ENCODE measurements at places on chromosomes 12 and 14.

- DNase-seq: no peak
Observed at GRCh38 chr14:21033133-21033698, 1.4 kb downstream of the RNASE13 start.

- no peak for DNase-seq
Observed at GRCh38 chr14:64584190-64584589, 34.4 kb downstream of the PPP1R36 start.

DNA sequence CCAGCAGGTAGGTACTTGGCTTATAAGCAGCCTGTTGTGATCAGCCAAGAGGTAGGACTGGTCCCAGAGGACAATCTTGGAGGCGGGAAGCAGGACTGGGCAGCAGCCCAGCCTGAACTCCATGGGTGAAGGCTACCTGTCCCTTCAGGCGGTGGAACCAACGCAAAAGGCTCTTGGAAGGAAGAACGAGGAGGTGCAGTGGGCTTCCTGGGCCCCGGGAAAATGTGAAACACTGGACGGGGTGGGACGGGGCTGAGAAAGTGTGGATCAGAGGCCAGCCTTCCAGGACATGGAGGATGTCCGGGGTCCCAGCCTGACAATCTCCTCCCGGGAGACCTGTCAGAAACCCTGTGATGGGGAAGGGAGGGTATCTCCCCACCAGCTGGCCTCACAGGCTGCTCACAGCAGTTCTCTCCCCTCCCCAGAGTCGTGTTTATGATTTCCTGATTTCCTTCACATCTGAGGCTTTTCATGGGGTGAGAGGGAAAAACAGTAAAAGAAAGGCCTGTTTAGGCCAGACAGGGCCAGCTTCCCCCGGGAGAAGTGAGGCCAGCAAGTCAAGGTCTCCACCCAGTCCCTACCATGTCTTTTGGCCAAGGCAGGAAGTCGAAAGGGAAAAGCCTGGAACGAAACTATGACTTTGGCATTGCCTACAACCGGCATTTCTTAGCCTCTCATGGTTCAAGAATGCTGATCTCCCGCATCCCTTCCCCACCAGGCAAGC lies 11.3 kb downstream of the CMKLR1 start:
- no peak for DNase-seq

- no peak for DNase-seq
Observed at GRCh38 chr12:64687816-64688215, 71.4 kb downstream of the GNS start.

DNA sequence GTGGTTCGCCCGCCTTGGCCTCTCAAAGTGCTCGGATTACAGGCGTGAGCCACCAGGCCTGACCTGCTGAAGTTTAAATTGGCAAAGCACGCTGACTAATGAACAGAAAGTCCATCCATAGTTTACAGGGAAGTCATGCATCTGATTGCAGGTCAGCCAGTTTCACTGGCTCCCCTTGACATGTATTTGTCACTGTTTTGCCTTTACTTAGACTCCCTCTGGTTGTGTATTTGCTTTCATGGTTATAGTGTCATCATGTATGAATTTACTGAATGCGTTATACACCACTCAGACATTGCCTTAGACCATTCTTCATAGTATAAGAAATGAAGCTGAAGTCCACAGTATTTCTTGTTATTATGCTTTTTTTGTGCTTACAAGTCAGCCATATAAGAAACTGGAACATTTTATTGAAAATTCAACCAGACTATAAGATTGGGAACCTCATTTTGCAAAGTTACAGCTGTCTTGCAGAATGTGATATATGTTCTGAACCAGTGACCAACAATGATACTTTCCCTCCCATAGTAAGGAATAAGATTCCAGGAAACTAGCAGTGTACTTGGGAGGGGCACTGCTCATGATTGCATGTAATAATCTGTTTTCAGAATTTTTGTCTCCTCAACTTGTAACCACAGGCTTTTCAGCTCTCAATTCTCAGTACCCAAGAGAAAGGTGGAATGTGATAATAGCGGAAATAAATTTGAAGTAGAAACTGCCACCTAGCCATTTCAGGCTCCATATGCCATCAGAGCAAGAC lies 51.9 kb upstream of the ATF7IP start:
- DNase-seq: no peak

- no peak for DNase-seq
Observed at GRCh38 chr12:29795715-29796114, 12.0 kb upstream of the TMTC1 start.

GRCh38 chr12:12660201-12660600 lies 35.8 kb downstream of the GPR19 start:
- no peak for DNase-seq

GRCh38 chr14:97198813-97199212 lies 401.6 kb downstream of the VRK1 start:
- DNase-seq: no peak

DNA sequence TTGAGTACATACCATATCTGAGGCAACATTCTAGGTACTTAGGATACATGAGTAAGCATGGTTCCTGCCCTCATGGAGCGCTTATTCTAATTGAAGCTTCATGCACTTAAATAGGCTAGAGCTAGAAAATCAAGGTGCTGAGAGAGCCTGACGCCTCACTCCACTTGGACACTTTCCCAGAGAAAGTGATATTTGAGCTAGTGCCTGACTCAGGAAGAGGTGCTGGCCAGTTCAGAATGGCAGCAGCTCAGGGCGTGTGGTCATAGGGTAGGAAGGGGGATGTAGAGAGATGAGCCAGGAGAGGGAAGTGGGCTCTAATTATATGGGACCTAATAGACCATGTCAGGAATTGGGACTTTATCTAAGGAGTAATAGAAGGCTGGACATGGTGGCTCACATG lies 33.3 kb downstream of the TULP3 start:
- DNase-seq: no peak

DNA sequence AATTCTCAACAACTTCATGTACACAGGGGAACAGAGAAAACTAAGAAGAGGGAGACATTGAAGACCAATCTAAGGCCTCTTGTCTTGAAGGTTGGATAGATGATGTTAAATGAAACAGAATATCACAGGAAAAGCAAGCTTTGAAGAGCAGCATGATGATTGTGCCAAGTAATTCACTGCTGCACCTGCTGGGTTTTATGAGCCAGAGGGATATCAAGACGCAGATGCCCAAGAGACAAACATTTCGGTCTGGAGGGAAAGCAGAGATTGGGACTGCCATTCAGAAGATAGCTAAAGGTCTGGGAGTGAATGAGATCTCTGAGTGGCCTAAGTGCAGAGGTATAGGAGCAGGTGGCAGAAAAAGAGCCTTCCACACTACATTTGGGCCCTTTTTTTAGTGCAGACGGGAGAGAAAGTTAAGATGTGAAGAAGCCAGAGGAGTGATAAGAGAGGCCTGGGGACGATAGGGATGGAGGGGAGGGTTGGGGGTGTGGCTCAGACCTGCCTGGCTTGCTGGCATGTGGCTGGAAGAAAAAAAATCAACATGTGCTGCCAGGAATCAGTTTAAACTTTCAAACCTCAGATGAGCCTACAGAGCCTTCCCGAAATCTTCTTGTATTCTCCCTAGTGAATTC lies 200.6 kb downstream of the AEBP2 start:
- DNase-seq: no peak

All from right lobe of liver (tissue), 6 donors.